SHP77 (cell line): ENCODE measurements at places on chromosomes 3 and 15.

- DNase-seq: no peak
These were observed 4.2 kb upstream of the CCR2 start for GRCh38 chr3:46349484-46350261.

DNA sequence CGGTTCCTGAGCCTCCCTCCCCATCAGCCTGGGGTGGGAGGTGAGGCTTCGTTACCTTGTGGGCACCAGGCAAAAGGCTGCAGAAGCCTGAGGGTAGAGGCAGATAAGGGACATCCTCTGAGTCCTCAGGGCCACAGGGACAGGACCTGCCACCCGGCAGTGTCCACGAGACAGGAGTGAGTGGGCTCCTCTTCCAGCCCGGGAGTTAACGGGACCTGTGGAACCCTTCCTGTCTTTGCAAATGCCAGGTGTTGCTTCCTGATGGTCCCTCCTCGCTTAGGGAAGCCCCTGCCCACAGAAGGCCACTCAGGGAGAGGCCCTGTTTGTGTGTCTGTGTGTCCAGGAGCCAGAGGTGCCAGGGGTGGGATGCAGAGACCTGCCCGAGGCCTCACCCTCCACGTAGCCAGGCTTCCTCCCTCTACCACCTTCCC lies 111.1 kb upstream of the ALDH1A3 start:
- DNase-seq: no peak

DNA sequence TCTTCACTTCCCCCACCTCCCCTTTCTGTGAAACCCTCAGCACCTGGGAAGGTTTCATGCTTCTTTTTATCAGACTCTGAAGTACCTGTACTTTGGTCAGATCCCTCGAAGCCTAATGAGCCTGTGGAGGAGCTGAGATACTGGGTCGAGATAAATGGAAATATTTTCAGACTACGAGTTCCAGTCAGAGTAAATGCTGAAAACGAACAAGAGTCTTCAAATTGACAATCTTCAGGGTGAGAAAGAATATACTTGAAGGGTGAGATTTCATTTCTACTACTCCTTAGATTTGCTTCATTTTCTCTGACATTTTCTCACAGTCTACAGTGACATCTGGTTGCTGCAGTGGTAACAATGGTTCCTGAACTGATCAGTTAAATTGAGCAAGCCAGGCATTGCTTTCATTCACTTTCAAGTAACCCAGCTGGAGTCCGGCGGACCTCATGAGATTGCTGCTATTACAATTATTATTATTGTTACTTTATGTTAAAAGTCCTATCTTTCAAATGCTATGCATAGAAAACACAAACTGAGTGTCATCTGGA lies 337.2 kb downstream of the VGLL3 start:
- DNase-seq: no peak

DNA sequence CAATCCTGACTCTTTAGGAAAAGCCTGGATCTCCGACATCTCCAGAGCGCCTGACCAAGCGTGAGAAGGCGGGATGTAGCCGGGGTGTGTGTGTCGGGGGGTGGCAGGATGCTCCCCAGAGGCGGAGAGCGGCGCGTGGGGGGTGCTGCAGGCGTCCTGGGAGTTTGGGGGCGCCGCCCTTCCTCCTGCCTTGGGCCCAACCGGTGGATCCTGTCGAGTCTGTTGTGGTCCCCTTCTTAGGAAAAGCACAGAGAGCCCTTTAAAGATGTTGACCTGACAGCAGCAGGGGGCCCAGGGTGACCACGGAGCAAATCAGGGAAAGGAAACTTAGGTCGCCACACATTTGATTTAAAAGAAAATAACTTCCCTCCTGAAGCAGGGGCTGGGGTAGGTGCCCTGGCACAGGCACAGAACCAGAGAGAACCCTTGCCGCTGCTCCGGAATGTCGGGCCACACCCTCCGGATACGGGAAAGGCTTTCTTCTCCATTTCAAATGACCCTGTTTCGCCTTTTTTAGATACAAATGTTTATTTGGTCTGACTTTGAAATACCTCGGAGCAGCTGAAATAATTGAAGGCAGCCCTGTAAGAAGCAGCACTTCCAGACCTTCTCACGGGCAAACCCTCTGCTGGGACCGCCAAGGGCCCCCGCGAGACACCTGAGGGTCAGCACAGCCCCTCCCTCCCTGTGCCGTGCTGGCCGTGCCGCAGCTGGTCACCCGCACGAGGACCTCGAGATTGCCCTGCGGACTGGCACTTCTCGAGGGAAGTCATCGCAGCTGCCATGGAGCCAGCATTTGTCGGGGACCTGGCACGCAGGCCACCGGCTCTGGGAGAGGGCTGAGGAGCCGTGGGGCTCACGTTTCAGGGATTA lies 102.9 kb upstream of the KLF13 start:
- no peak for DNase-seq

GRCh38 chr15:50906954-50907600 lies 1.4 kb upstream of the AP4E1 start:
- DNase-seq: no peak

DNA sequence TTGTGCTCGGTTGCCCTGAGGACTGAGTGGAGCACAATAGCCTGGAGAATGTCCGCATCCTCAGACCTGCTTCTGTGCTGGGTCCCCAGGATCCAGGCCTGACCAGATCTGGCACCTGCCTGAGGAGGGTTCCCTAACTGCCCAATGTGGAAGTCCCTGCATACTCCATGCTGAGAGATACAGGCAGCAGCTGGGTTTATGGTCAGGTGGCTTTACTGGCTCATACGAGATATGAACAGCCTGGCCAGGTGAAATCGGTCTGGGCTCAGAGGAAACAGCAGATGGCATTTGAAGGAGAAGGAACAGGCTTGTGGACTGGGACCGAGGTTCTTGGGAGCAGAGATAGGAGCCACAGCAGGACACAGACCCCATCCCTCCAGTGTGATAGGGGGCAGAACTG lies 18.2 kb upstream of the KIF23 start:
- DNase-seq: no peak

DNA sequence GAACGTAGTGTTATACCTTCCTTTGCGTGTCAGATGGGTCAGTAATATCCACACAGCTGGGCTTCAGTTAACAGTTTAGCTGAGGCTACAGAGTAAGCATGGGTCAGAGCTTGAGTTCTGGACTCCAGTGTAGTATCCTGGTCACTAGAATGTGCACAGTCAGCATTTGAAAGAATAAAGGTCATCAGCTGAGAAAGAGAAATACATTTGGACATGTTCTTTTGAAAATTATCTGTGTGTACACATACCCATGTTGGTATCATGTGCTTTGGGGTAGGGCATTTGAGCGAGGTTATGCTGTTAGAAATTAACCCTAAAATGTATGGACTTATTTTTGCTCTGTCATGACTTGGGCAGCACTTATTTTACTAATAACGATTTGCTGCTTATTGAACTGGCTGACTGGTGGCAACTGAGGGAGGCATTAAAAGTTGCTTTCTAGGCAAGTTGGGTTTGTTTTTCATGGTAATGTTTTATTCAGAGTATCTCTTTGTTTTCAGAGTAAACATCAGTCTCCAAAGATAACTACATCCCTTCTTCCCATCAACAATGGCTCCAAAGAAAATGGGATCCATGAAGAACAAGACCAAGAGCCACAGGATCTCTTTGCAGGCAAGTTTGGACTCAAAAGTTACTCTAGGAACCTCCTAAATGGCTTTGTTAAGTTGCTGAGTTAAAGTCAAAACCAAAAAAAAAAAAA lies 16.4 kb downstream of the SNX1 start:
- no peak for DNase-seq

DNA sequence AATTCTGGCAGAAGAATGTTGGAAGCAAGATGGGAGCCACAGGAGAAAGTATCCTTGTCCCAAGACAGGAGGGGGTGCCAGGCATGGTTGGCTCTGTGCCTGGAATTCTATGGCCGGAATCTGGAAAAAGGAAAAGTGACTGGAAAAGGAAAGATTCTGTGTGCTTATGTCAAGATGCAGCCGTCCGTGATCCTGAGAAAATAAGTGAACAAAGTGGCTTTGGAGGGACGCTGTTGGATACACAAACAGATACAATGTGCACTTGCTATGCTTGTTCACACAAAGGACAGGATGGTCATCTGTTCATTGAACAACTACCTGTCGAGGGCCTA lies 28.5 kb upstream of the MUC20 start:
- no peak for DNase-seq
